ENCODE measurements at places on chromosomes 3 and 15.

DNA sequence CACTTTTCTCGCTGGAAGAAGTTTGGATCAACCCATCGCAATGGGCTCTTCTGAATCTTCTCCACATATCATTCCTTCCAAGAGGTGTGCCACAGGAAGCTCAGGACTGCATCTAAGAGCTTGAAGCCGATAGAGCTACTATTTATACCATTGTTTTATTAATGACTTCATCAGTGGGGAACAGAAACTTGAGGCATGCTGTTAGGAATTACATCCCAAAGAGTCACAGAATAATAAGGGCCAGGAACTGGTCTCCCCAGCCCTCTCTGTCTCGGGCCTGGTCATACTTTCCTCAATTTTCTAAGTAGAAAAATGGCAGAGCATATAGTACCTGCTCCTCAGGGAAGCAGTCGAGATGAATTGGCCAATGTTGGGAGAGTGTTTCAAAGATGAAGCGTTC is 16.9 kb upstream of the C15orf61 start:
- DNase-seq, result peak; percentile 26

- DNase-seq, result no peak
Measured at GRCh38 chr3:19399356-19399755, 251.0 kb downstream of the KCNH8 start.

DNA sequence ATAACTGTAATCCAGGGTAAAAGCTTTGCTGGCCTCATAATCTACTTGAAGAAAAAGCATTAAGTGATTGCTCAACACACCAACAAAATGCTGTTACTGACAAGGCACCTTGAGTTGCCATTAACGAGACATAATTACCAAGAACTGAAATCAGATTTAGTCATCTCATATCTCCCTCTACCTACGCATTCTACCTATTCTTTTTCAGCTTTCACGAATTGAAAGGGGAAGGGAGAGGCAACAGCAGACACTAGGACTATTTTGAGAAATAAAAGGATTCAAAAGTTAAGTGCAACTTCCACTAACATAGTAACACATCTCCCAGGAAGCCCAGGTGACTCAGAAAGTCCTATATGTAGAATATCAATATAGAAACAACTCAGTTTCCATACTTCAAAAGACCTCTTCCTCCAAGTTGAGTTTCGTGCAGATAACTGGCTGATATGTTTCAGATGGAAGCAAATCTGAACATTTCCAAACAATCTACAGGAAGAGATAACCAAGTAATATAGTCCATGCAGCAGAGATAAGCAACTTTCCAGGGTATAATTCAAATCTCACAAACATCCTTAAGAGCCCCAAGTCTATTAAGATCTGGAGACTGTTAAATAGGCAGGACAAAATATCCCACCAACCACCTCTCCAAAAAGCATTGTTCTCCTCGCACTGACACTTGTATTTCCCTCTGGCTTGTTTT is 1.9 kb downstream of the OSBPL10 start:
- no peak for DNase-seq

- no peak for DNase-seq
Measured at GRCh38 chr3:122787872-122788271, 5.8 kb downstream of the HSPBAP1 start.

DNA sequence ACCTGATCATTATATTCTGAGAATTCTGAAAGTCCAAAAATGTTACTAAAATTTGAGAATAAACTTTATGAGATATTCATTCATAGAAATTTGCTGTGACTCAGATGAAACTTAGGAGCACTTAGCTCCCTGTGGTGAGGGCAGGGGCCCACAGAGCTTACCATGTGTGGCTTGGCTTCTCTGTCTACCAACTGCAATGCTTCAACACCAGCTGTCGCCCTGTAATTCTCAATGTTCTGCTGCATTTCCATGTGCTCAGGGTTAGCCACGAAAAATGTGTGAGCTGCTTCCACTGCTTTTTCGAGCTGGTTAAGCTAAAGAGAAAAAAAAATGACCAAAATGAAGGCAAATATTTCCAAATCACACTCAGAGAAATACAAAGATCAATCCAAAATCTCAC is 125.6 kb downstream of the P3H2 start:
- peak; percentile 66 for DNase-seq

DNA sequence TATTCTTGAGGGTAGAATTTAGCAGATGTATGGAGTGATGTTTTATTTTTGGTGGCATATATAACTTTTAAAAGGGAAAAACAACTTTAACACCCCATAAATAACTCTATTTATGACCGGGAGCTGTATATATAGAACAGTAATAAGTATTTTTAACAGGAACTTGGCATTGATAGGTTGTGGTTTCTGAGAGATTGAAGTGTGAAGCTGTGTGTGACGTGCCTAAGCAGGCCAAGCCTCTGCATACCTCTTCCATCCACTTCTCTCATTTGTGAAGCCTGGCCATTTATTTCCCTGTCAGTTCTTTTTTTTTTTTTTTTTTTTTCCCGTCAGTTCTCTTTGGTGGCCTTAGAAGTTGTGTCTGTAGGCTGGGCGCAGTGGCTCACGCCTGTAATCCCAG is 23.0 kb downstream of the RBM5 start:
- DNase-seq, result no peak

Measured in AG10803 (cell line).